ENCODE measurements at places on chromosomes 2 and 18.

DNA sequence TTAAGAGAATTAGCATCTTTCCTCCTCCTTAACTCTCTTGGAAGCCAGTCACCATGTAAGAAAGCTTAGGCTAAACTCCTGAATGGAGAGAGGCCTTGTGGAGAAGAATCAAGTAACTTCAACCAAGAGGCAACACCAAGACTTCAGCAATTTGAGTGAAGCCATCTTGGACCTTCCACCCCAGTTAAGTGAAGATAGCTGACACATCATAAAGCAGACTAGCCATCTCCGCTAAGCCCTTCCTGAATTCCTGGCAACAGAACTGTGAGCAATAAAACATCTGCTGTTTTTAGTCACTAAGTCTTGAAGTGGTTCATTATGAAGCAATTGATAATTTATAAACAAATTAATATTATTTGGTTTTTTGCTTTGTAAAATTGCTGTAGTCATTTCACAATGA, 1.5 kb upstream of the ZNF397 start:
- DNase-seq = no peak

- peak; percentile 68 for DNase-seq
Observed at GRCh38 chr2:239015218-239015900, 167.5 kb downstream of the TWIST2 start.

DNA sequence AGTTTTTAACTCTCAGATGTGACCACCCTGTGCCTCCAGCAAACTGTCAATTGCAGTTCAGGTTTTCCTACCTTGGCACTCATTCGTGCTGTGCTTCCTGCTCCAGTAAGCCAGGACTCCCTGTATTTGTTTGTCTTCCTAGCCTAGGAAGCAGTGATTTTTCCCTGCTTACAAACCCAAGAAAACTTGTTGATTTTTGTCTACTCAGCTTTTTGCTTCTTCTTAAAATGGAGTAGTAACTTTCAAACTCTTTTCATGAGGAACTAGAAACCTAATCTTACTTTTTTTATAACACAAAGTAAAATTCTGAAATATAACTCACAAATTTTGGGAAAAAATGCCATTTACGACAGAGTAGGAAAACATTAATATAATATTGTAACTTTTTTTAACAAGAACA, 150.6 kb upstream of the TMEFF2 start:
- DNase-seq = no peak

- no peak for DNase-seq
Observed at GRCh38 chr2:59428940-59429339, 1124.5 kb downstream of the BCL11A start.

DNA sequence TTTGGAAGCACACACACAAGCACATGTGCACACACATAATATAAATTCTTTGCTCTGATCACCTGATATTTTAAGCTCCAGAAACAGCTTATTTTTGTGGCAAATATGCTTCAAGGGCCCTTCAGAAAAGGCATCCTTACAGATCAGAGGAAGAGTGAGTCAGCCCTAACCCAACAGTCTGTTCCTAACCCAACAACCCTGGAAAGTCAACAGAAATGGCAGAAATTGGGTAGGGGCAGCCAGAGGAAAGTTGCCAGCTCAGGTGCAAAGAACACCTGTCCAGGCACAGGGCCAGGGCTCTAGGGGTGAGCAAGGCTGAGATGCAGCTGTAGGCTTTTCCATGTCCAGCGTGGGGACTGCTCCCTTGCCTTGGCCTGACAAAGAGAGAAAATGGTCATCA, 6.4 kb upstream of the NCKAP5 start:
- DNase-seq = no peak

GRCh38 chr2:160213511-160213910, 13.4 kb upstream of the ITGB6 start:
- DNase-seq = no peak

DNA sequence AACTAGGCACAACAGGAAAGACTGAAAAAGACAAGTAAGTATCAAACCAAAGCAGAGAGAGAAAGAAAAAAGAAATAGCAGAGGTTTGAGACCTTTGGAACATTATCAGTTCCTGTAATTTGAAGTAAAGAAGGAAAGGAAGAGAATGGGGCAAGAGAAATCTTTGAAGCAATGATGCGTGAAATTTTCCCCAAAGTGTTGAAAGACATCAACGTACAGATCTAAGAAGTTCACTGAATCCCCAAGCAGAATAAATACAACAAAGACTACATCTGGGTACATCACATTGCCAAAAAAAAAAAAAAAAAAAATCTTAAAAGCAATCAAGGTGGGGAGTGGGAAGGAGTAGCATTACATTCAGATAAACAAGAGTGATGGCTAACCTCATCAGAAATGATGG, 6.0 kb upstream of the SLC30A6 start:
- DNase-seq = no peak

DNA sequence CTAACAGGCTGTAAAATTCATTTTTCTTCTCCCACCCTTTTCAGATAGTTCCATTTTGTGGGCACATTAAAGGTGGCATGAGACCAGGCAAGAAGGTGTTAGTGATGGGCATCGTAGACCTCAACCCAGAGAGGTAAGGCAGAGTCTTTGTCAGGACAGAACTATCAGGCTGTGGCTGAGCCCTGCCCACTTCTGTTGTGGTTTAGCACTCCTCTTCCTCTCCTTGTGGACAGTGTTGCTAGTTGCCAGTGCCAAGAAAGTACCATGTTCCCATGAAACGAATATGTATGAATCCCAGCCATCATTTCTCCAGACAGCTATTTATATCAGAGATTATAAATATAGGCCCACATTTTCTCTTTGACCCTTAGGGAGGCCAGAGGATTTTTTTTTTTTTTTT, 1.6 kb downstream of the LGALSL start:
- DNase-seq = no peak

DNA sequence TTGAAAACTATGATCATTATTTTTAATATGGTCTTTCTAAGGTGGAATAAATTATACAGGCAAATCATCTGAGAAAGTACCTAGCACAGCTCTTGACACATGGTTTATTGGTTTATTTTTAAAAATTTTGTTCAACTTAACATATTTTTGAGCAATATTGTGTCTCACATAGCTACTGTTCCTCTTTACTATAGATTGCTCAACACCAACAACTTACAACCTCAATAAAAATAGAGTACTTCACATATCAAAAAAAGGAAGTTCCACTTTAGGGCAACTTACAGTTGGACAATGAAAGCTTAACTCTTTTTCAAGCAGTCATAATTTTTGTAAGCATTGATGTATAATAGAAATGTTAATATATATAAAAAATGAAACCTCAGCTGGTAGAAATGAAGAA, 440.9 kb upstream of the UBE2E3 start:
- DNase-seq = no peak

- no peak for DNase-seq
Observed at GRCh38 chr2:66242099-66242789, 192.7 kb upstream of the MEIS1 start.

GRCh38 chr2:237983922-237984321, 17.1 kb downstream of the UBE2F start:
- no peak for DNase-seq

DNA sequence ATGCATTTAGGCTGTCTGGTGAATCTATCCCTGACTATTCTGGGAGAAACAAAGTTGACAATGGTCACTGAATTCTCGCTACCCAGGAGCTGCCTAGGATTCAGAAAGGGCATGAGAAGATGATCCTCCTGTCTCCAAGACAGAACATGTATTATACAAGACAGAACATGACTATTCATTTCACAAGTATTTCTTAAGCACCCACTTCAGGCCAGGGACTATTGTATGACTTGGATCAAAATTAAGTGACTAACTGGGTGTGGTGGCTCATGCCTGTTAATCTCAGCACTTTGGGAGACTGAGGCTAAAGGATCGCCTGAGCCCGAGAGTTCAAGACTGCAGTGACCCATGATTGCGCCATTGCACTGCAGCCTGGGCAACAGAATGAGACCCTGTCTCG, 235.8 kb upstream of the RAB12 start:
- no peak for DNase-seq

- DNase-seq = no peak
Observed at GRCh38 chr2:196390243-196391148, 219.1 kb upstream of the STK17B start.

DNA sequence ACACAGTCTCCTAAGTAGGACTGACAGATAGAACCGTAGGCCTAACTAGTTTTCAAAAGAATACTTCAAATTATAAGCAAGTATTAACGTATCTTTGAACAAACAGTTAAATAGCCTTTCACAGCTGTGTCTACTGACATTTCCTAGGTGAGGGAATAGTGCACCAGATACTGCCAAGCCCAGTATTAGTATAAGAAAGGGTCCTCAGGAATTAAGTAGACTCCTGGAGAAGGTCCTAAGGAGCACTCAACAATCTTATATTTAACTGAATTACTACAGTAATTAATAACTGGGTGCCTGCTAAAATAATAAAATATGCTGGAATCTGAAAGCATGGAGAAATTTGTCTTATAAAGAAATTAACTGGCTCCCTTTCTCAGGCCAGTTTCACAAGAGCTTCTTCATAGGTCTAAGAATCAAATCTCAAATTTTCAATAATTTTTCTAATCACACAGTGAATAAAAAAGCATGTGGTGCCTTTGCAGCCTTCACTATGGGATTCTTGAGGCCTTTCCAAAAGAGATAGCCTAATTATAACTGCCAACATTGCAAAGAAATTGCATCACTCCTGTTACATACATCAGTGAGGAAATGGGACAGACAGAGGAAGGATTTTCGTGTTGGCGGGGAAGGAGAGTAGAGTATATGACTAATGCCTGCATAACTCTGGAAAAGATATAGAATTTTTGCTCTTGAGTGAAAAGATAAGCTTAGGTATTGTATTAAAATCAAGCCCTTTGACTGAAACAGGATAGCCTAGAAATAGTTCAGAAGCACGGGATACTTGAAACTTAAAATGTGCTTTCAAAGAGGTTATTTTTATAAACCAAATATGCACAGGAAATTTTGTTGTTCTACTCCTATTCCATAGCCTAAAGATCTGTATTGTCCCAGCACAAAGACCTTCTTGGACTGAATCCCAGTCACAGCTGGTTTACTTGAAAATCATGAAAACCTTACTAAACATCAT, 228.6 kb upstream of the STK17B start:
- DNase-seq = no peak

GRCh38 chr2:229920011-229920641, 1.7 kb downstream of the TRIP12 start:
- no peak for DNase-seq

- peak; percentile 86 for DNase-seq
Observed at GRCh38 chr2:189254268-189254883, 74.8 kb upstream of the COL5A2 start.

DNA sequence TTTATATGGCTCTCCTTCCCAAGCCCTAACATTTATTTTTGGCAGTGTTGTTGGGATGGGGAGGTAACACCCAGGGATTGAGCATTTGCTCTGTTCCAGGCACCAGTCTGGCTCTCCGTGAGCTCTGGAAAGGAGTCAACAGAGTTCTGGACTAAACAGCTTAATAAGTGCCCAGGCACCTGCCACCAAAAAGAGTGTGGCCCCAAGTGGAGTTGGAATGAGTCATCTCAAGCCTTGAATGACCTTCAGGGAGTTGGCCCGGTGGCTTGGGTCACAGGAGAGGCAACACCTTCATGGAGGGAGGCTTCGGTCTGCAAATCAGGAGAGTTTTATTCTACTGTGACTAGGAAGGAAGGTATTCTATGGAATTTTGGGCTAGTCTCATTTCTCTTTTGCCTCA, 203.2 kb downstream of the DLGAP1 start:
- DNase-seq = no peak

- DNase-seq = no peak
Observed at GRCh38 chr2:120607506-120607905, 128.2 kb upstream of the GLI2 start.

DNA sequence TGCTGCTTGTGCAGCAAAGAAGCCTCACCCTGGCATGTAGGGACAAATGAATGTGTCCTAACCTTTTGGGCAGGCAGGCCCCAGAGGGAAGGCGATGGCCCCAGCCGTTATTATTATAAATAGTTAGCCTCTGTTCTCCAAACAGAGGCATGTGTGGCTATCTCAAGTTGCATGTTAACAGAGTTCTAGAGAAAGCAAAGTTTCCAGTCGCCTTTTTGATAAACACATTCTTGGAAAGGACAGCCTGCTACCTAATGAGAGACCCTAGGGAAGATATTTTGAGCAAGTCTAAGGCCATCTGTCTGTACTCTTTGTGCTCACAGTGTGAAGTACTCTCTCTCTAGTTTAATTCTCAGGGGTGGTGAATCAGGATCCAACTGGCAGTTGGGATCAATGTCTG, 97.4 kb upstream of the FHL2 start:
- DNase-seq = no peak

DNA sequence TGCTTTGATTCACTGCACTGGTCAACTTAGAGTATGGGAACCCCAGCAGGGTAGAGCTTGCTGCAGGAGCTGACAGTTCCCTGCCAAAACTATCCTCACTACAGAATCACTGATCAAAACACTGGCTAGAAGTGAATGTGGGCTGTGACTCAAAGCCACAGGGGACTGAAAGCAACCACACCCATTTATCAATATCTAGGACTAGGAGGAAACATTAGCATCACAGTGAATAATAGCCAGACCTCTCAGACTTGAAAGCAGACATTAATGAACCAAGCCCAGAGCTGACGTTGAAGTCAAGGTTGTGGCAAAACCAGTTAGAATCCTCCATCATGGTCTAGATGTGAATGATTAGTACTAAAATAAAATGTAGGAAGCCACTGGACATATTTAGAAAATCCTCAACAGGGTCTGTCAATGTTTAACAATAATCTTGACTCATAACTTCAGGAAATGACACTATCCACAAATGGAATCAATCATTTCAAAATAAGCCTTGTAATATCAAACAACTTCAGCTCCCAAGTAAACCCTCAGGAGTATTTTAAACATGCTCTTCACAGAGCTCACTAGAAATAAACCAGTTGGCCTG, 131.4 kb downstream of the CDH20 start:
- no peak for DNase-seq

DNA sequence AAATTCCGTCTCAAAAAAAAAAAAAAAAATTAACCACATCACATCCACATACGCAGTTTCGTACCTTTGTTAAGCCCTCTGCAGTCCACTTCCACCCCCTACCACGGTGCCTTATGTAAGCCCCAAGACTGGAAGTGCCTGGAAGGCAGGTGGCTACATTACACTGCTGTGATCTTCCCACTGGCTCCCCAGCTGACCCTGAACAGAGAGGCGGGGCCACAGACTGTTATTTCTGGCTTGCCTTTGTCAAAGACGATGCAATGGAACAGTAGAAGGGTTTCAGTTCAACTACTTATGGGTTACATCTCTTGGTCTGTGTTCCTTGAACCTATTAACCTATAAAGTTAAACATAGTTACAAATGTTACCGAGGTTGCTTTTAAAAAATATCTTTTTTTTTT, 15.7 kb upstream of the COX7A2L start:
- DNase-seq = no peak

Data from left forelimb (tissue), 1 donor.